ENCODE measurements at places on chromosomes 2 and 18.
A peak's percentile ranks its signal among the peaks of the same experiment; 100 is the strongest.

DNA sequence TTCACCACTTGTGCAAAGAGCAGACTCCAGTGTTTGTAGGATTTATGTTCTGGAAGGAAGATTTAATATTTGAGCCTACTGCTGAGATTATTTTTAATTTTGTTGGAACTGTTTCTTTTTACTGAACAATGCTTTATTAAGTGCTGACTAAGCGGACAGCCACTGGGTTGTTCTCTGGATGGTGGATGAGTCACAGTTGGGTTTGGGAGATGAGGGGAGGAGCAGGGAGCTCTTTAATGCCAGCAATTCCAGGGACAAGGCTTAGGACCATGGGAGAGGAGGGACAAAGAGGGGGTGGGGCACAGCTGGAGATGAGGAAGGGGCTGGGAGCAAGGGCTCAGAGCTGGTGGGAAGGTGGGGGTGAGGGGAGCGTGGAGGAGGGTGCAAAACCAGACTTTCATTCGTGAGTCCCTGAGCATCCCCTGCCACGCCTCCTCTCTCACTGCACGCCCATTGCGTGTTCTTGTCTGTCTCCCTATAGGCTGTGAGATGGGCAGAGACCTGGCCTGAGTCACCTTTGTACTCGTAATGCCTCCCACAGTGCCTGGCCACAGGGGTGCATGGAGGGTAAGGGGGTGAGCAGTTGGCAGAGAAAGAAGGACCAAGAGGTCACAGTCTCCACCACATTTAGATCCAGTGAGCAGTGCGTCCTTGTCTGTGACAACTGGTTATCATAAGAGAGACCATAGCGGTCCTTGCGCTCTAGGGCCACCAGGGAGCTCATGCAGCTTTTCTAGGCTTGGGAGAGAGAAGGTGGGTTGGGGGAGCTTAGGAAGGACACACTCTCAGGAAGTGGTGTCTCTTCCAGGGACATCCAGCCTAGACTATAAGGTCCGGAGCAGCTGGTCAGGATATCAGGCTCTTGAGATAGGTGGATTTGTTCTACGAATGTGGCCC is 18.4 kb downstream of the SLC4A3 start:
- no peak overlapping the region for H3K4me3 ChIP-seq
- H3K4me1 ChIP-seq, result peaks cover 10% of the 10 kb centered on the region
- H3K27ac ChIP-seq, result no peak overlapping the region
- no peak for DNase-seq
- H3K36me3 ChIP-seq, result no peaks in the 10 kb centered on the region

GRCh38 chr2:216683846-216684245 is 11.5 kb downstream of the IGFBP5 start:
- H3K27me3 ChIP-seq, result peaks cover 42% of the 10 kb centered on the region
- no peak overlapping the region for H3K4me3 ChIP-seq
- no peak overlapping the region for H3K27ac ChIP-seq

- H3K4me1 ChIP-seq, result no peaks in the 10 kb centered on the region
- no peak overlapping the region for H3K27ac ChIP-seq
- no peaks in the 10 kb centered on the region for H3K36me3 ChIP-seq
- no peak for DNase-seq
- no peaks in the 10 kb centered on the region for H3K27me3 ChIP-seq
These were observed 1244.7 kb upstream of the ZEB2 start for GRCh38 chr2:145764631-145765030.

DNA sequence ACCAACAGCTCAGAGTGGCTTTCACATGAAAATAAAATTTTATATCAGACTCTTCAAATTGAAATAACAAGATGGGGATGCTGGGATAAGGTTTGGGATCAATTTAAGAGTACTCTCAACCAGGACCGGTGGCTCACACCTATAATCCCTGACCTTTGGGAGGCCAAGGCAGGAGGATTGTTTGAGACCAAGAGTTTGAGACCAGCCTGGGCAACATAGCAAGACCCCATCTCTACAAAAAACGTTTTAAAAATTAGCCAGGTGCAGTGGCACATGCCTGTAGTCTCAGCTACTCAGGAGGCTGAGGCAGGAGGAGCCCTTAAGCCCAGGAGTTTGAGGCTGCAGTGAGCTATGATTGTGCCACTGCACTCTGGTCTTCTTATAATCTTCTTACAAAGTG is 2.6 kb downstream of the LMAN2L start:
- peaks cover 29% of the 10 kb centered on the region for H3K36me3 ChIP-seq
- DNase-seq, result no peak
- peaks cover 24% of the 10 kb centered on the region for H3K4me1 ChIP-seq
- peak overlapping the region; percentile 54 for H3K27ac ChIP-seq

DNA sequence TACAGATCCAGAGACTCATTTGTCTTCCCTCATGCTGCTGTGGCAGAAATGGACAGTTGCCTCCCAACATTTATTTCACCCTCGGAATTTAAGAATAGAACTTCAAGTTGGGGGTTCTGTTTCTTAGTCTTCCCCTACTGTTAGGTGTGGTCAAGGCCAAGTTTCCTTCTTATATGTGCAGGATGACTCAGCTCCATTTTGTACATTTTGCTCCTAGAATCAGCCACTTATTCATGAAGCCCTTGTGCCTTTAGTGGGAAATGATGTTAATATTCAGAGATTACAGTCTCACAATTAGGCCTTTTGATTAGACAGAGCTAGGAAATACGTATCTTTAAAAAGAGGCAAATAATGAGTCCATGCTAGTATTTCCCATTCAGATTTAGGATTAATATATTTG is 46.2 kb upstream of the ELOA2 start:
- H3K27ac ChIP-seq, result no peak overlapping the region
- no peaks in the 10 kb centered on the region for H3K36me3 ChIP-seq
- H3K27me3 ChIP-seq, result no peaks in the 10 kb centered on the region
- no peak overlapping the region for H3K4me3 ChIP-seq
- H3K4me1 ChIP-seq, result no peaks in the 10 kb centered on the region

DNA sequence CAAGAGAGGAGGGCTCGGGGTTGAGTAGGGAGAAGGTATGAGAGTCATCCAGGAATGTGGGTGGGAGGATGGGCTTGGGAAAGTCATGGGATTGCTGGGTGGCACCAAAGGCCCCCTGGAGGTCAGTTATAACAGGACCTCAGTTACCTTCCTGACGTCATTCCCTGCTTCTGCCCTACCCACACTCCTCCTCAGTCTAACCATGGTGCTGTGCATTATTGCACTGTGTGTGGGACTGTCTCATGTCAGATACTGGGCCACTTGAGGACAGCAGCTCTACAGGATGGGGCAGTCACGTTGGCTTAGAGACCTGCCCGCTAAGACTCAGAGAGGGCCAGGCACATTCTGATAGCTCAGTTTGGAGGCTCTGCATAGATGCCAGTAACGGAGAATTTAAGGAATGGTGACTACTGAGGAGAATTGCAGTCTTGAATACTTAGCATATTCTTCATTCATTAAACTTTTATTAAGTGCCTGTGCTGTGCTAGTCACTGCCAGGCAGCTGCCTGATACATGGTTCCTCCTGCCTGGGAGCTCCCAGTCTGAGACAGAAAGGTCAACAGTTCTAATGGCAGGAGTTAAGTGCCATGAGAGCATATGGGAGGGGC is 90.5 kb downstream of the LAMA3 start:
- H3K4me1 ChIP-seq, result no peaks in the 10 kb centered on the region
- H3K27me3 ChIP-seq, result peaks cover under 1% of the 10 kb centered on the region
- H3K27ac ChIP-seq, result no peak overlapping the region
- no peaks in the 10 kb centered on the region for H3K36me3 ChIP-seq

GRCh38 chr2:150267651-150268415 is 219.6 kb downstream of the RND3 start:
- no peak for DNase-seq
- no peak overlapping the region for H3K27ac ChIP-seq
- no peaks in the 10 kb centered on the region for H3K27me3 ChIP-seq
- no peak overlapping the region for H3K4me3 ChIP-seq

- peaks cover 40% of the 10 kb centered on the region for H3K36me3 ChIP-seq
- H3K4me1 ChIP-seq, result peaks cover 36% of the 10 kb centered on the region
- H3K27me3 ChIP-seq, result no peaks in the 10 kb centered on the region
- peak overlapping the region; percentile 88 for H3K27ac ChIP-seq
These were observed 34.6 kb downstream of the MBP start for GRCh38 chr18:77098029-77098428.

- no peak for DNase-seq
- no peaks in the 10 kb centered on the region for H3K36me3 ChIP-seq
- no peaks in the 10 kb centered on the region for H3K27me3 ChIP-seq
- H3K4me3 ChIP-seq, result no peak overlapping the region
- peaks cover 2% of the 10 kb centered on the region for H3K4me1 ChIP-seq
- H3K27ac ChIP-seq, result no peak overlapping the region
These were observed 86.3 kb downstream of the KCTD18 start for GRCh38 chr2:200423541-200423940.
